ENCODE measurements at places on chromosomes 6 and 20.
A peak's percentile ranks its signal among the peaks of the same experiment; 100 is the strongest.

DNA sequence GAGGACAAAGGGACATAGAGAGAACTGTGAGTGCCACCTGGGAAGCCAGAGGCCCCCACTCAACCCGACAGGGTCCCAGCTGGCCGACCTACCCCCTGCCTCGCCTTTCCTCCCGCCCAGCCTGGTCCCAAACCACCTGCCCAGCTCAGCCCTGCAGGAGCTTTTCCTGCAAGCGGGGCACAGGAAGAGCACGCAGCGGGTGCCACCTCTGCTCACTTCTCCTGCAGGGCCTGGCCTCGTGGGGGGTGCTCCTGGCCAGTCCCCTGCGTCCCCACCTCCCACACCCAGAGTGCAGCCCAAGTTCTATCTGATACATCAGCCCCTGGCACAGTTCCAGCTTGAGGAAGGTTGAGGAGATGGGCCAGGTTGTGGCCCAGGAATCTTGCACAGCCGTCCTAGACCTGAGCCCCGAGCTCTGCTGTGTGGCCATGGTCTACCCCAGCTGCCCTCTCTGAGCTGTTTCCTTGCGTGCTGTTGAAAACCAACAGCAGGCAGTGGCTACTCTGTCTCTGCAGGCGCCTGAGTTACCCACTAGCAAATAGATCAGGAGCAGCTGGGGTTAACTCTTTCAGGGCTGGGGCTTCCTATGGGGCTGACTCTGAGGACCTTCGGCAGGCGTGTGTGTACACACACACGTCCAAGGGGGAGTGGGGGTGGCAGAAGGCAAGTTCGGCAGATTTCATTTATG lies 1.7 kb downstream of the NECAB3 start:
- peak; percentile 87 for DNase-seq

GRCh38 chr20:44388466-44389023 lies 33.0 kb downstream of the HNF4A start:
- peak; percentile 30 for DNase-seq

GRCh38 chr6:24140591-24140990 lies 14.6 kb downstream of the NRSN1 start:
- DNase-seq, result no peak

GRCh38 chr20:46438156-46438750 lies 31.8 kb upstream of the ELMO2 start:
- DNase-seq, result peak; percentile 25

- DNase-seq, result no peak
Measured at GRCh38 chr20:51126337-51126736, 103.4 kb upstream of the KCNG1 start.

- DNase-seq, result no peak
Measured at GRCh38 chr6:150403458-150404246, 34.8 kb downstream of the IYD start.

- peak; percentile 55 for DNase-seq
Measured at GRCh38 chr6:49531774-49532569, 18.5 kb upstream of the C6orf141 start.

DNA sequence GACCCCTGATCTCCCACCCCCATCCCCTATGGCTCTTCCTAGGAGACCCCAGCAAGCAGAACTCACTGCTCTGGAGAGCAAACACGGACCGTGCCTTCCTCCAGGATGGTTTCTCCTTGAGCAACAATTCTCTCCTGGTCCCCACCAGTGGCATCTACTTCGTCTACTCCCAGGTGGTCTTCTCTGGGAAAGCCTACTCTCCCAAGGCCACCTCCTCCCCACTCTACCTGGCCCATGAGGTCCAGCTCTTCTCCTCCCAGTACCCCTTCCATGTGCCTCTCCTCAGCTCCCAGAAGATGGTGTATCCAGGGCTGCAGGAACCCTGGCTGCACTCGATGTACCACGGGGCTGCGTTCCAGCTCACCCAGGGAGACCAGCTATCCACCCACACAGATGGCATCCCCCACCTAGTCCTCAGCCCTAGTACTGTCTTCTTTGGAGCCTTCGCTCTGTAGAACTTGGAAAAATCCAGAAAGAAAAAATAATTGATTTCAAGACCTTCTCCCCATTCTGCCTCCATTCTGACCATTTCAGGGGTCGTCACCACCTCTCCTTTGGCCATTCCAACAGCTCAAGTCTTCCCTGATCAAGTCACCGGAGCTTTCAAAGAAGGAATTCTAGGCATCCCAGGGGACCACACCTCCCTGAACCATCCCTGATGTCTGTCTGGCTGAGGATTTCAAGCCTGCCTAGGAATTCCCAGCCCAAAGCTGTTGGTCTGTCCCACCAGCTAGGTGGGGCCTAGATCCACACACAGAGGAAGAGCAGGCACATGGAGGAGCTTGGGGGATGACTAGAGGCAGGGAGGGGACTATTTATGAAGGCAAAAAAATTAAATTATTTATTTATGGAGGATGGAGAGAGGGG lies 1.4 kb downstream of the LTA start:
- no peak for DNase-seq

DNA sequence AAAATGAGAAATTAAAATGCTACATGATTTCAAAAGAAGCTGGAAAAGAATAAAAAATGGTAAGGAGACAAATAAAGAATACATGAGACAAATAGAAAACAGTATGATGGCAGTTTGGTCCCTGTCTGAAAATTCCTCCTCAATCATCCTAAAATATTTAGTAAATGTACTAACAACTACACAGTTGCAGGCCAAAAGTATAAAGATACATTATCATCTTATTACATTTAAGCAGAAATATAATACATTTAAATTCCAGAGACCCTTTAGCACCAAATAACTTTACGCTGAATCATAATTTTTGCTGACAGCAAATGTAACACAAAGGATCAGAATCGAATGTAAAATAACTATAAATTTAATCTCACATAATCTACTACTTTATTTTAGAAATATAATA lies 4.4 kb downstream of the HMGCLL1 start:
- DNase-seq, result no peak

DNA sequence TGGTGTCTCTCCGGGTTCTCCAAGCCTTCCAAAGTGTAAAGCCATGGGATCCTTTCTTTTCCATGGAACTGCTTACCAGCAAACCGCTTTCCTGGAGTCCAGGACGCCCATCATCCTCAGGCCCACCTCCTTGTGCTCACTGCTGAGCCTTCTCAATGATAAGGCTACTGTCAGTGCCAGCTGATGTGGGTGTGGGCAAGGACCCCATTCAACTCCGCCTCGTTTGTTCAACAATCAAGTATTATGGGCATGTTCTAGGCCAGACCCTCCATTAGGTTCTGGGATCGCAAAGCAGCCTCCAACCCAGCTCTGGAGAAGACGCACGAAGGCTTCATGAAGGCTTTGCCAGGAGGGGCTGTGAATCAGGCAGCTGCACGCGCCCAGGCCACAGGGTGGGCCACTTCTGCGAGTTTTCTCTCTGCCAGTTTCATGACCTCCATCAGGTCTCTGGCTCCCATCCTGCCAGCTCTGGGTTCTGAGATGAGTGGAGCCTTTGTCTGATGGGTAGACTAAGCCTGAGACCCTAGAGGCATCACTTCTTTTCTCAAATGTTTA lies 177.1 kb downstream of the MRPL14 start:
- DNase-seq, result no peak

DNA sequence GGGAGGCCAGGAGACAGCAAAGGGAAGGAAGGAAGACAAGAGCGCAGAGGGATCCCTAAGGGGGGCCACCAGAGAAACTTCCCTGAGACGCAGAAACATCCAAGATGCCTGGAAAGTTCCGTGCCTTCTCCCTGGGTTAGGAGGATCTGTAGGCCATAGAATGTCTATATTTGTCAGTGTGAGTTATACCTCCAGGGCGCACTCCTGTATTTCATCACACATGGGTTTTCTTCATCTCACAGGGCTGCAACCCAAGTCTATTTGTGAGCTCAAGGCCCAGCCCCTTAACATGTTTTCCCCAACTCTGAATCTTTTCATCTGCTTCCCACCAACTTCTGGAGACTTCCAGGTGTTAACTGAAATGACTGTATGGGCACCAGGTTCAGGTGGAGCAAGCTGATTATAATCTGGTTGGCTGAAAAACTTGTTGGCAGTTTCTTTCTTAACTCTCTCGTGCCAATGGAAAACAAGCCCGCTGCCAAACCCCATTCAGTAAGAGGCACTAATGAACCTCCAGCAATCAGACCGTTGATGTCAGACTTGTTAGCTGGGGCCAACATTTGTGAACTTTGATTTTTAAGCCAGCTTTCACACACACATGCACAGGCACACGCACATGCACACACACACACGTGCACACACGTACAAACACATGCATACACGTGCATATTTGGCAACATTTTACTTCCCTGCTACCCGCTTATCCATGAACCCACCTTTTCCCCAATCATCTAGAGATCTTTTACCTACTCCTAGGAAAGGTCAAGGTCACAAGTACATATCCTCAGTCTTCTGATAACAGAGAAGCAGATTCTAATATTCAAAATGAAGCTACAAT lies 247.5 kb upstream of the GMDS start:
- DNase-seq, result no peak

GRCh38 chr20:13105864-13106457 lies 97.2 kb downstream of the SPTLC3 start:
- DNase-seq, result peak; percentile 27

DNA sequence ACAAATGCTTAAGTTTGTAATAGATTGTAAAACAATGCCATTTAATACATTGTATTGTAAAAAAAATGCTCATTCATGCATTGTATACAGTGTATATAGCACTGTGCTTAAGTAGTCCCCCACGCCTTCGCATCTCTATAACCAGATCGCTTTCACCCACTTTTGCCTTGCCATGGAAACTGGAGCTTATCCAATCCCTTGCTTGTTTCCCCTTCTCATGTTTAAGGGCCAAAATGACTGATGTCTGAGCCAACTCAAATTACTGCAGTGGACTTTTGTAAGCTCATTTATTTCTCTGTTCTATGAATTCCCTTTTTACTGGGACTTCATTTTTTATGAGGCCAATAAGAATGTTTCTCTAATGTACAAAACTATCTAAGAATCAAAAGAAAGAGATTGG lies 730.9 kb upstream of the GJE1 start:
- DNase-seq, result no peak

DNA sequence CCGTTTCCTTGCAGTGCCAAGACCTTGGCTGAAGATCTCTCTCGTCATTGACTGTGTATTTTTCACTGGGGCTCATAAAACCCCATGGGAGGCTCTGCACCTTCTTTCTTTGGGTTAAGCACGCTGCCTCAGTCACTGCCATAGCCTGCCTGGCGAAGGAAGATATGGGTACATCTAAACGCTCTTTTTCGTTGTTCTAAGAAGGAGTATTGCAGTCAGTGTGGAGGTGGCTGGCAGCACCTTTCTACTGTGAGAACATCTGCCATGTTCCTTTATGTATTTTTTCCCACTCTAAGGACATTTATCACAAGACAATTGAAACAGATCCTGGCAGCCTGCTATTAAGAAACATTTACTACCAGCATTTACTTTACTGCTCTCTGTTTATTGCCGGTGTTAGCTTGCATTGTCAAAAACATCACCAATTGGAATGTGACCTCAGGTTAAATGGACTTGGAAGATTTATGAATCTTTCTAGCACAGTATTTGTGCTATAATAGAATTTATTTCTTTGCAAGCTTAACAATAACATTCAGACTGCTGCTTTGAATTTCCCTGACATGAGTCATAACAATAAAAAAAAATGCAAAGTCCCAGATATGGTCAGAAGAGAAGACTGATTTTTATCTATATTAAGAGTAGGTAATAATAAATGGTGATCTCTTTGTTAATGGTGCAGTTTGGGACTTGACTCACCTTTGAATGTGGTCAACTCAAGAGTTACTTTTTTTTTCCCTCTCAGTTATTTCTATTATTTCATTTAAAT lies 62.2 kb upstream of the CLDN20 start:
- DNase-seq, result no peak

GRCh38 chr20:16292226-16292880 lies 280.9 kb downstream of the KIF16B start:
- no peak for DNase-seq

DNA sequence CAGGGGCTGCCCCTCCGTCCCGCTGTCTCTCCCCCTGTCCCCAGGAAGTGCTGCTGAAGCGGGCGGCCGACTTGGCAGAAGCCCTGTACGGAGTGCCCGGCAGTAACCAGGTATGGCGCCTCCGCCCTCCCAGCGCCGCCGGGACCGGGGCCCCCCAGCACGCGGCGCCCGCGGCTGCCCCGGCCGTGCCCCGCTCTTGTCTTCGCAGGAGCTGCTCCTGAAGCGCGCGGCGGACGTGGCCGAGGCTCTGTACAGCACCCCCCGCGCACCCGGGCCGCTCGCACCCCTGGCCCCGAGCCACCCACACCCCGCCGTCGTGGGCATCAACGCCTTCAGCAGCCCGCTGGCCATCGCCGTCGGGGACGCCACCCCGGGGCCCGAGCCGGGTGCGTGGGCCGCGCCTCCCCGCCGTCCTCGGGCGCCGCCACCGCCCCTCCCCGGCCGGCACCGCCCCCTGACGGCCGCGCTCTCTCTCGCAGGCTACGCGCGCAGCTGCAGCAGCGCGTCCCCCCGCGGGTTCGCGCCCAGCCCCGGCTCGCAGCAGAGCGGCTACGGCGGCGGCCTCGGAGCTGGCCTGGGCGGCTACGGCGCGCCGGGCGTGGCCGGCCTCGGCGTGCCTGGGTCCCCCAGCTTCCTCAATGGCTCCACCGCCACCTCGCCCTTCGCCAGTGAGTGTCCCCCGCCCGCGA lies 48.4 kb downstream of the CPXM1 start:
- peak; percentile 8 for DNase-seq

Data from COR-L47 (cell line).